ENCODE measurements at places on chromosomes 6 and 20.

DNA sequence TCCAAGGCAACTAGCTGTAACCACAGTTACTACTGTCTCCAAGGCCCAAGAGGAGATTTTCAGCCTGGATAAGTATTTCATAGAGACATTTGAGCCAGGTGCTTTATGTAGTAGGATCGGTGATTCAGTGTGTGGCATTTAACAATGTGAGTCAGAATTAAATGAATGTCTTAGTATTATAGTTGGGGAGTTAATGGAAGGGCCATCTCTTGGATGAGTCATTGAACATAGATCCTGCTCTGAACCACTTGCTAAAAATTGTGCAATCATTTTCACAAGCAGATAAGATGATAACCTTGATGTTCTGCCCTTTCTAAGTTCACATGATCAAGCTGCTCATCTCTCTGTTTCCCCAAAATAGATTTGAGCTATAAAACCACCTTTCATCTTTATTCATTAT is 668.9 kb upstream of the CITED2 start:
- DNase-seq = no peak

DNA sequence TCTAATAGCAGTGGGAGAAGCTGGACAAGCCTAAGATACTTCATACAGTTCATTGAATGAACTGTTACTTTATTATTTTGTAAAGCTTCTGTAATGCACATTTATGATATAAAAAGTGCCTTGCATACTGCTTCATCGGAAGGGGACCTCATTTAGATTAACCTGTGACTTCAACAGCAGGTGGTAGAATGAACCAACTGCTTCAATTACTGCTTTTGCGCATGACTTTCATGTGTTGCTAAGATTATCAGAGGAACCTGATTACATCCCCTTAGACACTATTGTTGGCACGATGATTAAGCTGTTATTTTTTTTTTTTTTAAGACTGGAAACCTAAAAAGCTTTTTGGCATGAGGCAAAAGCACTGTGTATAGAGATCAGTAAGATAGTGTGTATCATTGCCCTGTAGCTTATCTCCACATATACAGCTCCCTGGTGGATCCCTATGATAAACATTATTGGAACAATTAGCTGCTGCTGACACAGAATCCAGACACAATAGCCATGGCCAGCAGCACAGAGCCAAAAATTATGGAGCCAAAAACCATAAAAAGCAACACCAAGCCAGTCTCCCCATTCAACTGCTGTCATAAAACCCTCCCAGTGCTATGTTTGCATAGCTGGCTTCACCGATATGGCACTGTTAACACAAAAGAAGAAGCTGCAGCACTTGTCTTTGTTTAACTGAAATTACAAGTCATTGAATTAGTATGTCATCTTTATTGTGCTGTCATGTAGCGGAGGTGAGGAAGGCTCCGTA is 731.6 kb upstream of the MMS22L start:
- DNase-seq = no peak

- no peak for DNase-seq
Measured at GRCh38 chr20:45485388-45485787, 15.8 kb downstream of the WFDC2 start.

DNA sequence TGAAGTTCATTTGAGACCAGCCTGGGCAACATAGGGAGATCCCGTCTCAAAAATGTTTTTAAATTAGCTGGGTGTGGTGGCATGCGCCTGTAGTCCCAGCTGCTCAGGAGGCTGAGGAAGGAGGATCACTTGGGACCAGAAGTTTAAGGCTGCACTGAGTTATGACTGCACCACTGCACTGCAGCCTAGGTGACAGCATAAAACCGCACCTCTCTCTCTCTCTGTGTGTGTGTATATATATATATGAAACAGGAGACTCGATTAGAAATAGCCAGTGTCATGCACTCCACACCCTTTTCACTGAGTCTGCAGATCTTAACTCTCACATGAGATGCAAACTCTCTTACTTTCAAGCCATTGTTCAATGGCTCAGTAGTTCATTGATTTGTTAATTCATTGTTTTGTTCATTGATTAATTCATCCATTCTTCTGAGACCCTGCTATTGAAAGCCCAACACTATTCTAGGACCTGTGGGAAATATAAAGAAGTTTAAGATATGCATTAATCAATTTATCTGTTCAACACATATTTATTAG is 52.4 kb upstream of the MRPS10 start:
- DNase-seq = no peak

DNA sequence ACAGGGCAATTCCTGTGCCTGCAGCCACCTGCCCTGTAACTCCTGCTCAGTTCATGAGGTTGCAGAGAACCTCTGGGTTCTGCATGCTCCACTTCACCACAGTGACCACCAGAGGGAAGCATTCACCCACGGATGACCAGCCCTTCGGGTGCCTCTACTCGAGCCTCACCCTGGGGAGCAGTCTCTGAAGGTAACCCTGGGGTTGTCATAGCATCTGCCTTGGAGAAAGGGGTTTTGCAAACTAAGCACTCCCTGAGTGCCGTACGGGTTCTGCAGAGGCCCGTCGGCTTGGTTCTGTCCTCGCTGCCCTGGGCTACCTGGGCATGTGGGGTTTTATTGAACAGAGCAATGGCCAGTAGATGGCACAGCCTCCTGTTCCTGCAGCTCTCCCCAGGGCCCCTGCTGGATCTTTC is 10.2 kb upstream of the CST5 start:
- no peak for DNase-seq

- no peak for DNase-seq
Measured at GRCh38 chr6:21461844-21462518, 131.6 kb upstream of the SOX4 start.

DNA sequence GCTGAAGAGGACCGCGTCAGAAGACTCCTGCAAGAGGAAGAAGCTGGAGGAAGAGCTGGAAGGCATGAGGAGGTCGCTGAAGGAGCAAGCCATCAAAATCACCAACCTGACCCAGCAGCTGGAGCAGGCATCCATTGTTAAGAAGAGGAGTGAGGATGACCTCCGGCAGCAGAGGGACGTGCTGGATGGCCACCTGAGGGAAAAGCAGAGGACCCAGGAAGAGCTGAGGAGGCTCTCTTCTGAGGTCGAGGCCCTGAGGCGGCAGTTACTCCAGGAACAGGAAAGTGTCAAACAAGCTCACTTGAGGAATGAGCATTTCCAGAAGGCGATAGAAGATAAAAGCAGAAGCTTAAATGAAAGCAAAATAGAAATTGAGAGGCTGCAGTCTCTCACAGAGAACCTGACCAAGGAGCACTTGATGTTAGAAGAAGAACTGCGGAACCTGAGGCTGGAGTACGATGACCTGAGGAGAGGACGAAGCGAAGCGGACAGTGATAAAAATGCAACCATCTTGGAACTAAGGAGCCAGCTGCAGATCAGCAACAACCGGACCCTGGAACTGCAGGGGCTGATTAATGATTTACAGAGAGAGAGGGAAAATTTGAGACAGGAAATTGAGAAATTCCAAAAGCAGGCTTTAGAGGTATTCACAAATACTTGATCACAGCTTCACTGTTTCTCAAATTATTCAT is 8.9 kb upstream of the SNRNP48 start:
- no peak for DNase-seq

DNA sequence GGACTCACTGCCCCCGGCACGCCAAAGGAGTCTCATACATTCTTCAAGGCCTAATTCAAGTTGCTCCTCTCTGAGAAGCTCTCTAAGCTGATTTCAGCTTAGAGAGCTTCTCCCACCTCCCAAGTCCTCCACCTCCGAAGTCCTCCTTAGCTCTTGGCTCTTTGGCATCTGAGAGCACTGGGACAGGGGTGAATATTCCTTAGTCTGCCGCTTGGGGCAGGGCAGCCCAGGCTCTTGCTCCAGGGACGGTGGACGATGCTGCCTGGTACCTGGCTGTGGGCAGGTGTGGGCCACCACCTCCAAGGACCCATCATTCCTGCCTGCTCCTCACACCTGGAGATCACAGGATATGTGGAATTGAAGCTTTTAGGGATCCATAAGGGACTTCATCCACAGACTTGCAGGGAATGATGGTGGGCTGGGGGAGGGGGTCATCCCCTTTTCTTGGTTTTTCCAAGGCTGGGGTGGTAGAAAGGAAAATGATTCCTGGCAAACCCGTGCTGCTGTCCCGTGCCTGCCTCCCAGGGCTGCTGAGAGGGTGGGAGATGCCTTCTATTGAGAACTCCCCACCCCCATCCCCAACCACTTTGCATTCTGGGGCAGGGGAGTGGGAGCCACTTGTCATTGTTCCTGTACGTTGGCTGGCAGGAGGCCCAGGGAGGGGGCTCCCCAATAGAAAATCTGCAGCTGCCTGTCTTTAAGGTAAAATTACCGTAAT is 57.4 kb downstream of the ARHGAP40 start:
- no peak for DNase-seq

DNA sequence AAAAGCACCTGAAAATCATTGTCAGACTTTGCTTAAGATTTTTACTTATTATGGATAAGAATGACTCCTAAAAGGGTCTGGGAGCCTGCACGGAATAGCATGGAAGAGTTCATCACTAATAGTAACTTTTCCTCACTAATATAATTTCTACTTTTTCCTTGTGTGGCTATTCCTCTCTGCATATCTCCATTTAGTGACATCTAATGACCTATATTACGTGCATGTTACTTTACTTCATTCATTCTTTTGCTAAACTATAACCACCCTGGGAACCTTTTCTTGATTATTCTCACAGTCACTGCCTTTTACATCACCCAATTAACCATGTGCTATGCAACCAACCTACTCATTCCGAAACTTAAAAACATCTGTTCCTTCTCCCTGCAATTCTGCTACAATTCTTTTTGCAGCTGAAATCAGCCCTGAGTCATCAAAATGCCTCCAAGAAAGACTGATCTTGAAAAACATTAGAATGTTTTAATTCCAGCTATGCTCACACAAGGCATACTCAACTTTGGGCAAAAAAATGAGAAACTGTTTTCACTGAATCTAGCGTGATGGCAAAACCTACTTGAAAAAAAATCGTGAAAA is 313.3 kb downstream of the RNGTT start:
- no peak for DNase-seq

DNA sequence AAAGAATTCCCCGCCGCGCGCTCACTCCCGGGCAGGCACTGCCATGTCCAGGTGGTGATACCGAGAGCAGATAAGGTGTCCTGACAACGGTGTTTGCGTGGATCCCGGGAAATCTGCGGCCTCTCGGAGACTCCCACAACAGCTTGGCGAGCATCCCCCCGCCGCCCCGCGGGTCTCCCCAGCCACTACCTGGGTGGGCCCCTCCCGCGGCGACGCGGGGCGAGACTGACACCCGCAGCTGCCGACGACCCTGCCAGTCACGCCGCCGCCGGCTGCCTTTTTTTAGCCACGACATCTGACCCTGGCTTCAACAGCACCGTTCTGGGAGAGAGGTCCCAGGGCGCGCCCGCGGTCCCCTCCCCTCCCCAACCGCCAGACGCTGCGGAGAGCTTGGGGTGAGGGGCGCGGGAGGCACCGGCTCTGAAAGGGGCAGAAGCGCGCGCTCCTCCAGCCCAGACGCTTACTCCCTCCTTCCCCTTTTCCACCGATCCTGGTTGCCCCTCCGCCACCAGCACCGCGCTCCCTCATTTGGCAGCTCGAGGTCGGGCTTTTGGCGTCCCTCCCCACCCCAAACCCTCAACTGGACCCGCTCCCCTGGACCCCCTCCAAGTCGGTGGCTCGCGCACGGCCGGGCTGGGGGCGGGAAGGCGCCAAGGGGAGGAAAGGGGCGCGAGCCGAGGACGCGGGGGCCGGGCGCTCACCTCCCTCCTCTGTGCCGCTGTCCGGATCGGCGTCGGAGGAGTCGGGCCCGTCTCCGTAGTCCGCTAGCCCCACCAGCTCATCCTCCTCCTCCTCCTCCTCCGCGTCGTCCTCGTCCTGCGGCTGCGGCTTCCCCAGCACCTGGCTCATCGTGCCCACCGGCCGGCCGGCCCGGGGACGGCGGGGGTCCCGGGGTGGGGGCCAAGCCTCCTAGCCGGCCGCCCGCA is 665 bp downstream of the RRAGD start:
- DNase-seq = peak; percentile 67

DNA sequence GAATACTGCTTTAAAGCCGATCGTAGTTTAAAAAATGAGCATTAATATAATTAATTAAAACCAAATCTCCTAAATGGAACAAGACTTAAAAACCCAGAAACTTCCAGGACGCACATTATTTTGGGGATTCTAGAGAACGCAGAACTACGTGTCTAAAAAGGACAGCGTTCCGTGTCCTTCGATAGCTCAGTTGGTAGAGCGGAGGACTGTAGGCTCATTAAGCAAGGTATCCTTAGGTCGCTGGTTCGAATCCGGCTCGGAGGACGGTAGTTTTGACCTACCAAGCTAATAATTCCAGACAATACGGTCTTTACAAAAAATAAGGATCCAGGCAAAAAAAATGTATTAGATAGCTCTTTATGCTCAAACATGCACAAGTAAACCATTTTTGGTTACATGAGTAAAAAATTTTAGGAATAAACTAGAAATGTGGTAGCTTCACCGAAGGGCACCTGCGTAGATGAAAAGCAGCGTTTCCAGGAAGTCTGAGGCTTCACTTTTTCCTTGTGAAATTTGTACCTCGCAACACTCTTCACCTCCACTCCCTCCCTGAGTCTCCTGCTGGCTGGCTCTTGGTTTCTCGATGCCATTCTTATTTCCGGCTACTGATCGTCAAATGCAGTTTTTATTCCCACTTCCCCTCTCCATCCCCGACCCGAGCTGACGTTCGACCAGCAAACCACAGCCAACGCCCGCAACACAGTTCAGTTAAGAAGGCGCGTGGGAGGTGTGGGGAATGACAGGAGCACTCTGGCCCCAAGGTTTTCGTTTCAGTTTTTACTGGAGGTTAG is 19.6 kb upstream of the ABT1 start:
- no peak for DNase-seq

GRCh38 chr6:157999168-158000051 is 17.7 kb downstream of the SYNJ2 start:
- DNase-seq = no peak

- no peak for DNase-seq
Measured at GRCh38 chr6:2258112-2258511, 12.7 kb upstream of the GMDS start.

- no peak for DNase-seq
Measured at GRCh38 chr20:16583474-16583873, 10.2 kb upstream of the KIF16B start.

GRCh38 chr6:32984622-32985389 is 16.4 kb downstream of the BRD2 start:
- peak; percentile 84 for DNase-seq

GRCh38 chr20:12270863-12271262 is 353.2 kb downstream of the BTBD3 start:
- DNase-seq = no peak

- DNase-seq = peak; percentile 77
Measured at GRCh38 chr6:24720131-24720603, 1.2 kb upstream of the C6orf62 start.

DNA sequence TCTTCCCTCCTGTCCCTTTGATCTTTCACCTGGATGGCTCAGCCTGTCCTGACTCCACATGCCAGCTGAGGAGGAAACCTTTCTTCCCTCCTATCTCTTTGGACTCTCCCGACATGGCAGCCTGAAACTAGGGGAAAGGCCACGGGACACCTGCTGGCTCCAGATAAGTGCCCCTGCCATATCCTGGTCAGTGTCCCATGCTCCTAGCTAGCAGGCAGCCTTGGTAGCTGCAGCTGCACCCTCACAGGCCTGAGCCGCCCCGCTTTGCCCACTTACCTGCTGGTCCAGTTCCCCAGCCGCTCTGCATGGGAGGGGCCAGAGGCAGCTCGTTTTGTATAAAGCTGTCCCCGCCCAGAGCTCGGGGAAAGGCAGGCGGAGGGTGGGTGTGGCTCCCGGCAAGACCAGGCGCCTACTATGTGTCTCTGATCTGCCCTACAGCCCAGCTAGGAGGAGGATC is 7.4 kb upstream of the SLC52A3 start:
- no peak for DNase-seq

- DNase-seq = peak; percentile 67
Measured at GRCh38 chr6:34934516-34934915, 45.5 kb downstream of the ANKS1A start.

Measured in left hindlimb (tissue), 1 donor.